ENCODE measurements at places on chromosomes 3 and 15.

DNA sequence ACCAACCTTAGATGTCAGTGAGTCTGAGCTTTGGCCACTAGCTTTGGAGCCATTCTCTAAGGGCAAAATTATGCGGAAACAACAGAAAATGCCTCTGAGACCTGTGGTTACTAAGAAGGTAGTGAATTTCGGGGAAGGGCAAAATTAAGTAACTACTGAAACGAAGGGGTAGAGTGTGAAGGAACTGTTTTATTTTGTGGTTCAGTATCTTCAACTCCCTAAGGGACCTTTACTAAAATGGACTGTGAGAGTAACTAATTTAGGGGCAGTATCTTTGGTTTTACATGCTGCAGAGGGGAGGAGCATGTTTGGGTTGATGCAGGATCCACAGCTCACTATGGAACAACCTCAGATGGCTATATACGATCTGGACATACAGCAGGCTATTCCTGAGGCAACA is 8.0 kb upstream of the ALG1L2 start:
- no peak for DNase-seq

GRCh38 chr3:42007785-42008184 is 45.9 kb upstream of the ULK4 start:
- DNase-seq, result no peak

DNA sequence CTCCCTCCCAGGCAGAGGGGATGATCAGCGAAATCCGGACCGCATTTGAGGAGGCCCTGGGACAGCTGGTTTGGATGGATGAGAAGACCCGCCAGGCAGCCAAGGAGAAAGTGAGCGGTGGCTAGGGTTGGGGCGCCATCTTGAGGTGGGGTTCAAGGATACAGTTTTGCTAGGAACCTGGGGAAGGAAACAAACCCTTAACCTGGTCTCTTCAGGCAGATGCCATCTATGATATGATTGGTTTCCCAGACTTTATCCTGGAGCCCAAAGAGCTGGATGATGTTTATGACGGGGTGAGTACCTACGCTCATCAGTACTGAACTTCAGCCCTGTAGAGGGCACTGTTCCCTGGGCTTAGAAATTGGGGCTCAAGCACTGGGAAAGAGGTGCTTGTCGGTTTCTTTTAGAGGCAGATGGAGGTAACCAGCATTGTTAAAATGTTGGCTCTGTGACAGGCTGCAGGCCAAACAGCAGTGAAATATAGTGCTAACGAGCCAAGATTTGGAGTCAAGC is 9.6 kb upstream of the PSMD2 start:
- peak; percentile 20 for DNase-seq

DNA sequence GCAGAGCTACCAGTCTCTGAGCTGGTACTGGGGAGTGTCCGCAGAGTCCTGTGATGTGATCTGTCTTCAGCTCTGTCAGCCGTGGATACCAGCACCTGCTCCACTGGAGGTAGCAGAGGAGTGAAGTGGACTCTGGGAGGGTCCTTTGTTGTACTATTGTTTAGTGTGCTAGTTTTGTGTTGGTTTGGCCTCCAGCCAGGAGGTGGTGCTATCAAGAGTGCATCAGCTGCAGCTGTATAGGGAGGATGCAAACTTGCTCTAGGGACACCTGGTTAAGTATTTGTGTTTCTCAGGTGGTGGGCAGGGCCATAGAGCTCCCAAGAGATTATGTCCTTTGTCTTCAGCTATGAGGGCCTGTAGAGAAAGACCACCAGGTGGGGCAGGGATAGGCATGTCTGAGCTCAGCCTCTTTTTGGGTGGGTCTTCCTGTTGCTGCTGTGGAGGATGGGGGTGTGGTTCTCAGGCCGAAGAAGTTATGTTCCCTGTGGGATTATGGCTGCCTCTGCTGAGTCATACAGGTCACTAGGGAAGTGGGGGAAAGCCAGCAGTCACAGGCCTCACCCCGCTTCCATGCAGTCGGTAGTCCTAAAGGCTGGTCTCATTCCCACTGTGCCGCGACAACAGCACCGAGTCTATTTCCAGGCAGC is 443.2 kb upstream of the TBL1XR1 start:
- DNase-seq, result no peak

- no peak for DNase-seq
Measured at GRCh38 chr3:12737319-12737718, 21.7 kb downstream of the TMEM40 start.

DNA sequence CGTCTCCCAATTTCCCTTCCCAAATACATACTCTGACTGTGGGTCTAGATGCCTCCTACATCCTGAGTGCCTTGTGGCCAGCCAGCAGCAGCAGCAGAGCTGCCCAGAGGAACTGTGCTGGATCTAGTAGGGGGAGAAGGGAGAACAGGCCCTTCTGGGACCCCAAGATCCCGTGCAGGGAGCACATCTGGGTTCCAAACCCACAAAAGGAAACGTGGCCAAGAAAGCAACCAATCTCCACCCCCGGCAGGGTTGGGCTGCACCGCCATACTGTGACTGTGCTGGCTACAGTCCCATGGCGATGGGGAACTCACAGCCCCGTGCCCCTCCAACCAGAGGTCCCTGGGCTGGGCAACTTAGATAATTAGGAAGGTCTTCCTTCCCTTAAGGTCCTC is 86.3 kb downstream of the PPCDC start:
- DNase-seq, result no peak

DNA sequence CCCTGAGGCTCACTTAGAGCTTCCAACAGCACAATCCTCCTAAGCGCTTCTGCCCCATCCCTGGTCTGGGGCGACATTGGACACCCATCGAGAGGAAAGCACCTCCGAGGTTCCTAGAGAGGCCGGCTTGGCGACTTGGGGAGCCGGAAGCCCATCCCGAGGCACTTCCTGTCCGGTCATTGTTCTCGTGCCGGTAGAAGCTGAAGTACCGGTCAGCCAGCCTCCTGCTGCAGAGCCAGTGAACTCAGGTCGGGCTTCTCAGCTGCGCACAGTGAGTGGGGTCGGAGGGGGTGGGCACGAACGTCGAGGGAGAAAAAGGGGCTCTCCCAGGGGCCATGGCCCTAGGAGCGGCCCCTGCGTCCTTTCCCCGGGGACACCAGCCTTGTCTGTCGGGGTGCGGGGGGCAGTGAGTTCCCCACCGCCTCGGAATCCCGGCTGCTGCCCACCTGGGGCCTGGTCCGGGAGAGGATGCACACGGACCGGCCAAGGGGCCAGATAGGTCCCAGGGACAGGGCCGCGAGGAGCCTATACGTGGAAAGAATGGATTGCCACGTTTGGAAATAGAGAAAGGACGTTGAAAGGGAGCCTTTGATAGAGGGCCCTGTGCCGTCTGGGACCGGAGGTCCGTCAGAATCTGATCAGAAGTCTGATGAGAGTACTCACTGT is at the start of gene ZNF35:
Gene ZNF35, plus strand, starts transcription at position 169 of the 666 bp plus-strand sequence. CDS start 2,336 bp downstream, outside the sequence.
- DNase-seq, result peak; percentile 6

DNA sequence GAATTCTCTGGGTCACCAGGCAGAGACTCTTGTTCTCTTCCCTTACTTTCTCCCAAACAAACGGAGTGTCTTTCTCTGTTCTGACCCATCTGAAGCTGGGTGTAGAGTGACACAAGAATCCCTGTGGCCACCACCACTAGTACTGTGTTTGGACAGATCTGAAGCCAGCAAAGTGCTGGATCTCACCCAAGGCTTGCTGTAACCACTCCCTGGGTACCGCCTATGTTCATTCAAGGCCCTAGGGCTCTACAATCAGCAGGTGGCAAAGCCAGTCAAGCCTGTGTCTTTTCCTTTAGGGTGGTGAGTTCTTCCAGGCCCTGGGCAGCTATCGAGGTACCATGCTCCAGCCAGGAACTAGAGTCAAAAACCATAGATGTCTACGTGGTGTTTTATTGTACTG is 149.2 kb upstream of the CTNNB1 start:
- no peak for DNase-seq

DNA sequence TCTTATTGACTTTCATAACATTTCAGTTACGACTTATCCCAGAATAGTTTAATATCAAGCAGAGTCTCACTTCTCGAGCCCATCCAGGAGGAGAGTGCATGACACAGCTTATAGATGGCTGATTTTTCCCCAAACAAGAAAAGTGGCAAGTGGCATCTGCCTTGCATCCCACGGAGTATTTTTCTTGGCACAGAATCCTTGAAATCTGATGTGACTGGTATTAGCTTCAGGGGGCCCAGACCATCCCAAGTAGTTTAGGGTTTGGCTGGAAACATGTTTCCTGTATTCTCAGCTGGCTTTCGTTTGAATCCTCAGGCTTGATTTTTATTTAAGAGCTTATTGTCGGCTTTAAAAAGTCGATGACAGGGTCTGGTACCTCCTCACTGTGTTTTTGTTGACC is 20.7 kb upstream of the FBXL22 start:
- no peak for DNase-seq

Data from stimulated activated CD4-positive, alpha-beta T cell treated with anti-CD3 and anti-CD28 coated beads, TNF-alpha, amount 100 ng/mL, for 1 hour (primary cell).